ENCODE measurements at places on chromosomes 2 and 18.

- no peak for DNase-seq
Measured at GRCh38 chr2:46361920-46362666, 64.9 kb downstream of the EPAS1 start.

GRCh38 chr2:230418341-230419016 is 2.5 kb downstream of the SP100 start:
- peak; percentile 51 for DNase-seq

DNA sequence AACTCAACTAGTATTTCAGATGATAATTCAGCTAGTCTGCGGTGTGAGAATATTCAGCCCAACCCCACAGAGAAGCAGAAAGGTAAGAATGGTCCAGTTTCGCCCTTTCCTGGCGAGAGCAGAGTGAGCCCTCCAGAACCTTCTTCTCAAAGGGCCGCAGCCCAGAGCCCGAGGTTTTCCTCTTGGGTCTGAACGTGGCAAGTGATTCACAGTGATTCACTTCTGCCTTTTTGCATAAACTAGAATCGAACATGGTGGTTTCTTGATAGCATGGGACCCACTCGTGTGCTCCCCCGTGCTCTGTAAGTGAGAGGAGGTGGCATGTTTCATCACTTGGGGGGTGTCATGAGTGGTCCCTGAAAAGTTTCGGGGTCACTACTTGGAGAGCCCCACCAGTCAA is 24.2 kb downstream of the TRAF3IP1 start:
- DNase-seq: no peak

- DNase-seq: no peak
Measured at GRCh38 chr2:133977405-133977804, 276.5 kb upstream of the MGAT5 start.

DNA sequence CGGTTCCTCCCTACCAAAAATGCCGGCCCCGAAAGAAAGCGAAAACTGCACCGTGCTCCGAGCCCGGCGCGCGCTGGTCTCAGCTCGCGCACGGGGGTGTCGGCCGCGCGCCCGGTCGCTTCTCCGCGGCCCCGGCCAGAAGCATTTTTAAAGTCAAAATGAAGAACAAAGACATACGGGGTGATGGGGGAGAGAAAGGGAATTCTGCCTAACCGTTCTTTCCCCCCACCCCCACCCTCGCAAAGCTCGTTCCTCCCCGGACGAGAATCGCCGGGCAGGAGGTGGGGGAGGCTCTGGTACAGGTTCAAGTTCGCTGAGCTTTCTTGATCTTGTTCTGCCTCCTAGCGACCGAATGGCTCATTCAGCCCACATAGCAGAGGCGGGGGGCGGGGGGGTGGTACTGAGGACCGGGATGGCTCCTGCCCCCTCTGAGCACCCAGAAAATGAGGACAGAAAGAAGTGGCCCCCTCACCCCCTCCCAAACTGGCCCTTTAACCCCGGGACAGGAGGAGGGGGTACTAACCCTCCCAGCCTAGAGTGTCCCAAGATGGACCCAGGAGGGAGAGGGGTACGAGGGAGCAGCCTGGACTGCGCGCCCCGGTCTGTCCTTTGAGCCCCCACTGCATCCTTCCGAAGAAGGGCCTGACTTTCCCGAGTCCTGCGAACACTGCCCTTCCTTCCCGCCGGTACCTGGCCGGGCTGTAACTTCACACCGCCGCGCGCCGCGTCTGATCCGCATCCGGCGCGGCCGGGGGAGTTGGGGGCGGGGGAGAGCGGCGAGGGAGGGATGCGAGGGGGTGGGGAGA is 3.1 kb downstream of the BCL11A start:
- peak; percentile 95 for DNase-seq

- no peak for DNase-seq
Measured at GRCh38 chr2:215145611-215146010, 7.2 kb upstream of the ABCA12 start.

DNA sequence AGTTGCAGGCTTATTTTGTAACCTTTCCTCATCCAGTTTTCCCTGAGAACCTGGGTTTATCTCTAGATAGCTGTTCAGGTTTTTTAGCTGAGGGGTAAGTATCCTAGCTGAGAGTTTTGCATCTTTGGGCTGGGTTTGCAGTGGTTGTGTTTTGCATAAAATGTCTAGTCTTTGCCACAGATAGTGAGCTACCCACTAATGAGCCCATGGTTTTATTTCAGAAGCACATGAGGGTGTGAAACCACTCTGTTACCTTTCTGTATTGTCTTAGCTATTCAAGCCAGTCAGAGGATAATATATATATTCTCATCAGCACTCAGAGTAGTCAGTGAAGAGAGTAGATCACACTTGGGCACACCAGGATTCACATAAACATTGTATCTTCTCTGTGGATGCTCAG is 24.6 kb upstream of the TXNDC2 start:
- DNase-seq: no peak

DNA sequence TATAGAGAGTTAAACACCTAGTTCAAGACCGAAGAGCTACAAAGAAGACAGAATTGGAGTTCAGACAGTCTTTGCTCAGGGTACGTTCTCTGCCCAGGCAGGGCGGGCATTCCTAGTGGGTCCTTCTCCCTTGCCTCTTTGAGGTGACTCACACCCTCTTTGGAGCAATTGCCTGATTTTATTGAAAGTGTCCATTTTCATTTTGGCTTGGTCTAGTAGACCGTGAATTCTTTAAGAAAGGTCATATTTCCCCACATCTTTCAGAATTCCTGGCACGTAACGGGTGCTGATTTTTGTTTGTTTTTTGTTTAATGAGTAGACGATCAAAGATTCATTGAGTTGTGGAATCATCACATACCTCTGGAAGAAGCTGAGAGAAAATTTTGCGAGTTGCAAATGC is 871.5 kb downstream of the RNF144A start:
- DNase-seq: no peak

DNA sequence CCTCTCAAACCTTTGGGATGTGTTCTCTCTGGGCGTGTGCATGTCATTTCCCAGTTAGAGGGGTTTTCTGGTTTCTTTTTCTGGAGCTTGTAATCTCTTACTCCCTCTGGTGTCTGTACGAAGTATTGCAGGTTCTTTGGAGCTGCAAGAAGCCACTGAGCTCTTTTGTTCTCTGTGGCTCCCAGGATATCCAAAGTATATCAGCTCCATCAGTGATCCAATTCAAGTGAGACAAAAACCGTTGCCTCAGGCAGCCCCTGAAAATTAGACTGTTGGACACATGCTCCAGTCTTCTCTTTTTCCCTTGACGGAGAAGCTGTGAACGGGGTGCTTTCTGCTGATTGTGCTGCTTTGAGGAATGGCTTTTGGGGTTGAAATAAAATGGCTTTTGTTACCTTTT is 59.0 kb upstream of the LDLRAD4 start:
- peak; percentile 67 for DNase-seq

- peak; percentile 13 for DNase-seq
Measured at GRCh38 chr2:70561893-70562292, 8.3 kb upstream of the TGFA start.

DNA sequence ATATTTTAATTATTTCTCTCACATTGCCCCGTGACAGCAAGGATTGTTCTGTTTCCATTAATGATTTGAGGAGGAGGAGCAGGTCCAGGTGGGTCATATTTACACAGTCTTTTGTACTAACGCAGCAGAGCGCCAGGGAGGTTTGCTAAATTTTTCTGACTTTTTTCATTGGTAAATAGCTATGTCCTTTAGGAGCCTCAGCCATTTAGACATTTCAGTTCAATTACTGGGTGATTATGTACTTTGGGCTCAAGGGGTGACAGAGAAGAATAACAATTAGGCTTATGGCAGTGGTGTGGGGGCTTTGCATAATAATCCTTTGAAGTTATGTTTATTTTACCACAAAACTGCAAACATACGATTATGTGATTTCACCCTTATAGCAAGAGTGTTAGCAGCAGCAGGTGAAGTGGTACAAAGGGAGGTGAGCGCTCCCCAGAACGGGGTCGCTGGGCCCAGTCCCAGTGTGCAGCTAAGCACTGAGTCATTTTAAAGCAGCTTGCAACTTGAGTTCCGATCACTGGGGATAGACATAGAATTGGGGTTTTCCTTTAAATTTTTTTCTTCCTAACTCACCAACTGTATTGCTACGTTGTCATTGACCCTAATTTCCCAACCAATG is 80.3 kb downstream of the TSHZ1 start:
- no peak for DNase-seq

GRCh38 chr2:107197594-107198294 is 311.8 kb upstream of the ST6GAL2 start:
- DNase-seq: no peak

DNA sequence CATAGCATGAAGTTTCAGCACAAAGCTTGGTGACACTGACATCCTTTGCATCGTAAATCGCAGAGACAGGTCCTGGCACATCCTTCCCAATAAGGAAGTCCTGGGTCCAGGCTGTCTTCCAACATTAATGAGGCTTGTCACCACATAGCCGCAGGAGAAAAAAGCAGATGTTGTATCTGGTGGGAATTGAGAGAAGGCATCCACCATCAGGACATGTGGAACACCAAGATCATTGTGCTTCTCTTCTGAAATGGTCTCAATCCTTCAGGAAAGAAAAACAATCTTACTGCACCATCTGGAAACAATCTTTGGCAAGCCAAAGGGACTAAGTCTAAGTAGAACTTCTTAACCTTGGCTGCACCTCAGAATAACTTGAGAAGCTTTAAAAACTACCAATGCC is 119.0 kb upstream of the ARHGAP28 start:
- DNase-seq: peak; percentile 67

- DNase-seq: no peak
Measured at GRCh38 chr18:56030060-56030459, 442.1 kb upstream of the TCF4 start.

DNA sequence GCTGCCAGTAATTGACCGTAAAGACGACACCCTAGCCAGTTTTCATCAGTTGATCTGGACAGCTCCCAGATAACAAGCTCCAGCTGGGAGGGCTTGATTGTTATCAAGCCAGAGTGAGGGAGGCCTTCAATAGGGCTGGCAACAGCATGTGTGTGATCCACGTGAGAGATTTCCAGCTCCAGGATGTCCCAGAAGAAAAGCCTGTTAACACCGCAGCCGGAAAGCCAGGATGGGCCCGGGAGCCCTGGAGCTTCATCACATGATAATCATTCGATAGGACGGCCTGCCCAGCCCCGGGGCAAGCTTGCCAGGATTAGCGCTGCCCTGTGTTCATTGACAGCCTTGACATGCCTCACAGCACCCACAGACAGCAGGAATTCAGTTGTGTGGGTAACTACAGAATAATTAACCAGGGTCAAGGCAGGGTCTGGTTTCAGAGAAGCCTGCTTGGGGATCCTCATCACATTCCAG is 182.5 kb downstream of the C1D start:
- DNase-seq: peak; percentile 66

All from fibroblast of skin of right biceps (primary cell).